ENCODE measurements at places on chromosomes 16 and 17. TPM values are rescaled to one million over a fixed set of nuclear protein-coding genes. Genes with fewer than 3 reads are reported as not detected.

DNA sequence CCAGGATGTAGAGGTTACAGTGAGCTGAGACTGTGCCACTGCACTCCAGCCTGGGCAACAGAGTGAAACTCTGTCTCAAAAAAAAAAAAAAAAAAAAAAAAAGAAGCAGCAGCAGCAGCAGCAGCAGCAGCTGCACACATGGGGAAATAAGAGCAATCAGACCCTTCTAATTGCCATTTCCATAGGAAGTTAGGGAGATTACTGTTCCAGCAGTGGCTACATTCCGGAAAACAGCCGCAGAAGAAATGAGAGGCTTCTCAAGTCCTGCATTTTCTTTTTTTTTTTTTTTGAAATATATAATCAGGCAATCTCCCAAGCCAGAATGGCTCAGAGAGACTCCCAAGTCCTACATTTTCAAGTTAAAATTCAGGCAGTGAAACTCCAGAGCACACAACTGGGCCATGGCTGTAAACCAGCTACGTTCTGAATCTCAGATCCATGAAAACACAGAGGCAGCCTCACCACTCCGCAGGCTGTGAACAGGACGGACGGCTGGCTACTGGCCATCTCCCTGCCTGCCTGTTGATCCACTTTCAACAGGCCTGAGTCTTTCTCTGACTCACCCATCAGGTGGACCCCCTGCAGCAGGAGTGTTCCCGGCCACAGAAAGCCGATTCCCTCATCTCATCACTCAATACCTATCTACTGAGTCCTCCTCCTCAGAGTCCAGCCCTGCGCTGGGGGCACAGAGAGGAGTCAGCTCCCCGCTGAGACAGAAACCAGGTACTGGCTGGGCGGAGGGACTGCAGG lies 15.0 kb downstream of the TRPV1 start:
- H3K27ac ChIP-seq: no peak overlapping the region
- H3K27me3 ChIP-seq: no peaks in the 10 kb centered on the region
- no peaks in the 10 kb centered on the region for H3K36me3 ChIP-seq

DNA sequence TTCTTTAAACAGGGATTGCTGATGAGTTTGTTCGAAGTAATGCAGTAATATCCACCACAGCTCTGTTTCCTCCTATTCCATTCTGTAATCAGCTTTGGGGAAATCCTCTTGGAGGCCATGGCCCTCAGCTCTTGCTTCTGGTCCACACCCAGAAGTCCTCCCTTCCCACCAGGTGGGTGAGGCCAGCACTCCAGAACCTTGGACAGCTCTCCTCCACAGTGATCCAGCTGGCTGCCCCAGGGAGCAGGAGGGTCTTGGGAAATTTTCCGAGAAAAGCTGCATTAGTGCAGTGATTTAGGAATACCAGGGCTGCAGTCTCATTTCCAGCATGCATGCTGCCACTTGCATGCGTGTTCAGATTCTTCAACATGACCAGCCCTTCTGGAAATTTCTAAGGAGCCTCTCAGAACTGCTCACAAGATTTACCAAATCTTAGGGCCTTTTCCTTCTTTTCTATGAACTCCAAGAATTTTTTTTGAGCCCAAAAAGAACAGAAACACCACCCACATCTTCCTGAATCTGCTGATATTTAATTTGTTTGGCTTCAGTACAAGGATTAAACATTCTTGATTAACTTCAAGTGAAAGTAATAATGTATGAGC lies 4.2 kb downstream of the SMPD3 start:
- peaks cover 10% of the 10 kb centered on the region for H3K4me1 ChIP-seq
- no peaks in the 10 kb centered on the region for H3K27me3 ChIP-seq
- no peak overlapping the region for H3K27ac ChIP-seq
- H3K4me3 ChIP-seq: no peak overlapping the region
- H3K36me3 ChIP-seq: no peaks in the 10 kb centered on the region
- peak; percentile 39 for DNase-seq

- H3K36me3 ChIP-seq: no peaks in the 10 kb centered on the region
- no peak for DNase-seq
Observed at GRCh38 chr17:40319651-40320540, 10.9 kb downstream of the RARA start.

DNA sequence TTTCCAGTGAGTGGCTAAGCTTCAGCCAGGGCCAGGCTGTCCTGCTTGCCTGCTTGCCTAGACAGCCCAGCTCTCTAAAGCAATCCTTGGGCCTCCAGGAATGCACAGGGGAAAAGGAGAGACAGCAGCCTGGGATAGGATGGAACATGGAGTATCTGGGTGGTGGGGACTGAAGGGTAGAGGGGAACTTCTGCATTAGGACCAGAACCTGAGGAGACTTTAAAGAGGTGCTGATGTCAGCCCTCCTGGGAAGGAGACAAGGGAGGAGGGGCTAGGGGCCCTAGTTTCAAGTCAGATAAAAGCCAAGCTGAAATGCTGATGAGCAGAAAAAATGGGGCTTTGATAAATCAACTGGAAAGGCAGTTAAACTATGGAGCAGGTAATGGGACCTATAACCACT lies 1.8 kb downstream of the HOXB7 start:
- H3K4me1 ChIP-seq: no peaks in the 10 kb centered on the region
- H3K27ac ChIP-seq: no peak overlapping the region
- DNase-seq: no peak
- no peaks in the 10 kb centered on the region for H3K36me3 ChIP-seq

DNA sequence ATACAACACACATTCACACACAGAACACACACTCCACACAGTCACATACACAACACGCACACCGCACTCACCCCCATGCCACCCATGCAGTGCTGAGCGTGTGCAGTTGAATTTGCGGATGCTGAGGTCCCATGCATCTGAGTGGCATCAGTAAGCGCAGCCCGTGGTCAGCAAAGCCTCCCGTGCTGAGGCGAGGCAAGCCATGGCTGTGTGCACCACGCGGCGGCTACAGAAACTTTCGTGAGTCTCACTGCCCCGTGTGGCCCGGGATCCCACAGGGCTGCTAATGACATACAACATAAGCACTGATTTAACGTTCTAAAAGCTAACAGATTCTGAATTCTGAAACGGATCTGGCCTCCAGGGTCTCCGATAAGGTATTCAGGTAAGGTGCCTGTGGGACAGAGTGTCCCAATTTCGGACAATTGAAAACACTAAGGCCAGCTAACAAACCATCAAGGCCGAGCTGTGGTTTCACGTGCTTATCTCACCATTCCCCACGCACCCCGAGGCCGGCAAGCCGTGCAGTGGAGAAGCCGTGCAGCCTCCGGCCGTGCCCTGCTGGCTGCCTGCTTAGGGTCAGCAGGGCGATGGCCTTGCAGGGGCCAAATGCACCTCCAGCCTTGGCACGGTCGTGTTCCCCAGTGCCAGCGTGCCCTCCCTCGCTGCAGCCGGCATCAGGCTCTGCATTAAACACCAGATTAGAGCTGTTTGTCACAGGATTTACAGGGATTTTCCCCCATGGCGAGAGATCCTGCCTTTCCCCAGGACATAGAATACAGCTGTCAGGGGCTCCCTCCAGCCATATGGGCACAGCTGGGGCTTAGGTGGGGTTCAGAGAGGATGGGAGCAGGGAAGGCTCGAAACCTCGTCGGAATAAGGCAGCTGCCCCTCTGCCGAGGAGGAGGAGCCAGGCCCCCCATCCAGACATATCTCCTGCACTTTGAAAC lies 191.7 kb downstream of the C16orf95 start:
- no peaks in the 10 kb centered on the region for H3K27me3 ChIP-seq
- no peaks in the 10 kb centered on the region for H3K4me1 ChIP-seq
- no peak overlapping the region for H3K27ac ChIP-seq
- no peak overlapping the region for H3K4me3 ChIP-seq

- peaks cover 4% of the 10 kb centered on the region for H3K4me1 ChIP-seq
- H3K4me3 ChIP-seq: no peak overlapping the region
- H3K27me3 ChIP-seq: peaks cover 9% of the 10 kb centered on the region
- no peak overlapping the region for H3K27ac ChIP-seq
- no peak for DNase-seq
- no peaks in the 10 kb centered on the region for H3K36me3 ChIP-seq
Observed at GRCh38 chr17:74858672-74859458, 820 bp downstream of the GRIN2C start.

DNA sequence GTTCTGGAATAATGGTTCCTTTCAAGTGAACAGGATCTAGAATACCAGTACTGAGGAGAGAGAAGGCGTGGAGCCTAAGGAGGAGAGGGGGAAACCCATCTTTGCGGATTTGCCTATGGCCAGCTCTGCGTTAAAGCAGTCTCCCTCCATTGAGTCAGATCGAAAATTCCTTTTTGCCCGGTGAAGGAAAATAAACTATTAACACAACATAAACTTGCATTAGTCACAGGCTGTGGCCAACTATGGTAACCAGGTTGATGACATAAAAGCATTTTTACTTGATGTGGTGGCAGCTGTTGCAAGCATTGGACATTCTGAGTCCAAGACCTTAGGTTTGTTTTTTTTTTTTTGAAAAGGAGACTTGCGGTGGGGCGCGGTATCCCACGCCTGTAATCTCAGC lies 8.9 kb downstream of the LDAF1 start:
- no peaks in the 10 kb centered on the region for H3K27me3 ChIP-seq
- no peaks in the 10 kb centered on the region for H3K4me1 ChIP-seq
- H3K36me3 ChIP-seq: no peaks in the 10 kb centered on the region
- H3K4me3 ChIP-seq: no peak overlapping the region
- no peak overlapping the region for H3K27ac ChIP-seq

The PYY gene
- total RNA-seq: not detected

The CBFA2T3 gene
- total RNA-seq: 3.4 TPM

The PITPNM3 gene
- 1.3 TPM for total RNA-seq

The CDIP1 gene
- 23.2 TPM for total RNA-seq

The ACSM2A gene
- 127 TPM for total RNA-seq
